ENCODE measurements at places on chromosomes 2 and 18.

GRCh38 chr2:238055841-238056240 is 5.0 kb upstream of the SCLY start:
- DNase-seq = no peak

DNA sequence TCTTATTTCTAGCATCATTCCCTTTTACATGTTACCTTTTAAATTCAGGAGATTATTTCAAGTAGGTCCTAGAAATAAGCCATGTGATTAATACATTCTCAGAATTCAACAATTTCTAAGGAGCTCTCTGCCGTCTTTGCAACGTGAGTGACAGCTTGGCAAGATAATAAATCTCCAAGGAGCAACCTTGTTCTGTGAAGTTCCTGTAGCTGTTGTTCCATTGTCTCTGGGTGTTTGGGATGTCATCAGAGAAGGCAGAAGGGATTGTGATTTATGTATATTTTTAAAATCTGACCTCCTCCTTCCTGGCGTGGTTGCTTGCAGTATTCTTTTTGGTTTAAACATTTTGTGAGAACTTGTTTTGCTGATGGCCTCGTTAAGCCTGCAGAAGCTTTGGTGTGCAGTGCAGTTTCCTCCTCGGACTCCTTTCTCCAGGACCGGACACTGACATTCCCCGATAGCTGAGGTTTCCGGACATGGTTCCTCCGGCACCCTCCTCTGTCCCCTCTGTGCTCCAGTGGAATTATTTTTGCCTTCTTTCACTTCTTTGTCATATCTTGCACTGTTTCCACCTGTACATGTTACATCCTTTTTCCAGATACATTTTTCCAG is 33.7 kb downstream of the RAMP1 start:
- DNase-seq = no peak

GRCh38 chr2:217935235-217935879 is 67.4 kb downstream of the TNS1 start:
- DNase-seq = no peak

GRCh38 chr2:26922405-26923188 is 47.8 kb upstream of the MAPRE3 start:
- peak; percentile 63 for DNase-seq

- no peak for DNase-seq
These were observed 108.1 kb downstream of the DYM start for GRCh38 chr18:49352321-49352720.

GRCh38 chr18:63736876-63737275 is 34.1 kb downstream of the SERPINB11 start:
- DNase-seq = no peak

DNA sequence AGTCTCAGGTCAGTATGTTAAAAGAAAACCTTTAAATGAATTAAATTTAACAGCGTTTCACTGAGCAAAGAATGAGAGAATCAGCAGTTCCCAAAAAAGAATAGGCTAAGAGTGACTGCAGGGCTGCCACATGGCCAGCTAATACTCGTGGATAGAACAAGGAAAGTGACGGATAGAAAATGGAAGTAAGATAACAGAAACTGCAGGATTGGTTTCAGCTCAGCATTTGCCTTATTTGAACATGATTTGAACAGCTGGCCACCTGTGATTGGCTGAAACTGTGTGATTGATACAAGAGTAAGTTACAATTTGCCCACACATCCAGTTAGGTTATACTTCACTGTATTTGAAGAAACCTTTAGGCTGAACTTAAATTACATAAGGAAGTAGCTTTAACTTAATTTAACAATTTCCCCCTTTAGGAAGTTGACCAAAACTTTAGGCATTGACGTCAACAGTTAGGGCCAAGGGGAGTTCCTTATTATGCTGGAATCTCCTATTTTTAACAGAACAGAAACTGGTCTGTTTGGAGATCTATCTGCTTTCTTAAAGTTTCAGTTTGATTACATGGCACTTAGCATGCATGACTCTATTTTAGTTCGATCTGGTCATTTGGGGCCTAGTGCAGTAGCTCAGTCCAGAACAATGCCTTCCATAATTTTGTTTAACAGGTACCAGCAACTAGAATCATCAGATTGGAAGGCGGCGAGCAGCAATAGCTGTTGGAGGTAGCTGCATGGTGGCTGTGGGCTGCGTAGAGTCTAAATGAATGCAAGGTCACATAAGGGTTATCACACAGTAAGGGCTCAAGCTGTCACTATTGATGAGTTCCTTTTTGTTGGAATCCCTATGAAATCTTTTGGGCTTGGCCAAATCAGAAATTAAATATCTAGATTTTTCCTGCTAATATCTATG is 143.4 kb downstream of the TRIM43 start:
- no peak for DNase-seq
